ENCODE measurements at places on chromosomes 2 and 18.

- DNase-seq, result no peak
These were observed 71.5 kb downstream of the ASB1 start for GRCh38 chr2:238498188-238498587.

GRCh38 chr2:156800781-156801361 is 364.7 kb downstream of the GPD2 start:
- no peak for DNase-seq

- DNase-seq, result no peak
These were observed 442.3 kb upstream of the RGPD4 start for GRCh38 chr2:107384422-107384821.

- no peak for DNase-seq
These were observed 1234.6 kb upstream of the CHAC2 start for GRCh38 chr2:52532956-52533355.

GRCh38 chr2:11980809-11981208 is 234.4 kb downstream of the LPIN1 start:
- no peak for DNase-seq

DNA sequence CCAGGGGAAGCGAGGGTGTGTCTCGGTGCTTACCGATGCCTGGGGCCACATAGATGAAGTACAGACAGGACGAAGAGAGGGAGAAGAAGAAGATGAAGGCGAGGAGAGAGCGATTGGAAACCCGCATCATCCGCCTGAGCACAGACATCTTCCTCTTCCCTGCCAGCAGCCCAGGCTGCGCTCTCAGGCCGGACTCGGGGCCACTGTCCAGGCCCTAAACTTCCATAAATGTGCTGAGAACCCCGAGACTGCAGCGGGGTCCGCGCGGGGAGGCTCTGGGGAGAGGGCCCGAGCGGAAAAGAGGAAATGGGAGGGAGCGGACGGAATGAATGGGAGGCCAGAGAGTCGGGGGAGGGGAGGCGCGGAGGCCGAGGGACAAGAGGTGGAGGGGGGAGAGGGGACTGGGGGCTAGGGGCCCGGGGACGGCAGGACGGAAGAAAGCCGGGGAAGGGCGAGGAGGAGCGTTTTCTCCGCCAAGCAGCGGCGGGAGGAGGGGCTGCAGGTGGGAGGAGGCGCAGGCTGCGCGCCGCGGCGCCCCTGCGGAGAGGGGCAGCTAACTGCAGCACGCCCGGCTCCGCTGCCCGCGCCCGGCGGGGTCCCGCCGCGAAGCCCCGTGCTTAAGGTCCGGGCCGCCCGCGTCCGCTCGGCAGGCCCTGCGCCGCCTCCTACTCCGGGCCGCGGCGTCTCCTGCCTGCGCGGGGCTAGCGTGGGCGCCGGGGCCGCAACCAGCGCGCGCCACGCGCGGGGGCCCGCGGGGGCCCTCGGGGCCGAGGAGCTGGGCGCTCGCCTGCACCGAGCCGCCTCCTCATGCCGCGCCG is at the start of gene B4GALT6:
Gene B4GALT6, minus strand, starts transcription at position 303 of the 818 bp plus-strand sequence. Its CDS starts 155 bp downstream, at position 148.
- DNase-seq, result peak; percentile 54

- DNase-seq, result no peak
These were observed 44.5 kb downstream of the PSMD14 start for GRCh38 chr2:161352719-161353118.

GRCh38 chr2:7646661-7647060 is 729.4 kb downstream of the RNF144A start:
- no peak for DNase-seq

All from COLO829 (cell line).